Mesendoderm (in vitro differentiated cells): ENCODE measurements at places on chromosomes 12 and 14.

DNA sequence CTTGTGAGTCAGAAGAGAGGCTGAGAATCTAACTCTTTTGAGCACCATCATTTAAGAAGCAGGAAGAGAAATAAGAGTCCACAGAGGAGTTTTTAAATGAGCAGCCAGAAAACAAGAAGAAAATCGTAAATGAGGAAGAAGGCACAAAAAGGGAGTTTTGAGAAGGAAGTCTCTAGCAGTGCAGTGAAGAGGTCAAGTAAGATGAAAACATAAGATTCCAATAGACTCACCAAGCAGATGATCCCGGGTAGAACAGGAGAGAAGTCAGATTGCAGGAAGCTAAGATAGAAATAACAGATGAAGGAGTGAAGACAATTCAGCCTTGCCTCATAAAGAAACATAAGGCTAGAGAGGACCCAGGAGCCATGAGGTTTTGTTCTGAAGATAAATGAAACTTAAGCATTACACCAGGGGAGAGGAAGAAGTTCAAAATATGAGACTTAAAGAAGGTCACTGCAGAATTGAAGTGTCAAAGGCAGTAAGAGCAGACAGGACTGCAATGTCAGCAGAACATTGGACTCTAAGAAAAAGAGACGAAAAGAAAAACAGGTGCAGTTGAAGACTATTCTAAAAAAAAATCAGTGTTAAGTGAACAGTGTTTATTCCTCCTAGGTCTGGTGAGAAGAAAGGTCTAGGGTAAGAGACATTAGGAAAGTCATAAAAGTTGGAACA lies 229.0 kb downstream of the SEC23A start:
- no peak for DNase-seq

- peak; percentile 79 for DNase-seq
These were observed 265.6 kb downstream of the AACS start for GRCh38 chr12:125330645-125331341.

DNA sequence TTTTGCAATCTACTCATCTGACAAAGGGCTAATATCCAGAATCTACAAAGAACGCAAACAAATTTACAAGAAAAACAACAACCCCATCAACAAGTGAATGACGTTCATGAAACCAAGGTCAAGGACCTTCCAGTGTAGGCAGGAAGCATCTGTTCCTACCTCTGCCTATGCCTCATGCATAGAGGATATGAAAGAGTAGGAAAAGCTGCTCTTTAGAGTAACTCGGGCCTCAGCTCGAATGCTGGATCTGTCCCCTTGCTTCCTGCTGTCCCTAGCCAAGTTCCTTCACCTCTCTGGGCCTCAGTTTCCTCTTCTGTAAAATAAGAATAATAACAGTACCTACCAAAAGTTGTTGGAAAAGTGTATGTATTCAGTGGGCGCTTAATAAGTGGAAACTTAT lies 65.0 kb downstream of the FOXN4 start:
- no peak for DNase-seq

DNA sequence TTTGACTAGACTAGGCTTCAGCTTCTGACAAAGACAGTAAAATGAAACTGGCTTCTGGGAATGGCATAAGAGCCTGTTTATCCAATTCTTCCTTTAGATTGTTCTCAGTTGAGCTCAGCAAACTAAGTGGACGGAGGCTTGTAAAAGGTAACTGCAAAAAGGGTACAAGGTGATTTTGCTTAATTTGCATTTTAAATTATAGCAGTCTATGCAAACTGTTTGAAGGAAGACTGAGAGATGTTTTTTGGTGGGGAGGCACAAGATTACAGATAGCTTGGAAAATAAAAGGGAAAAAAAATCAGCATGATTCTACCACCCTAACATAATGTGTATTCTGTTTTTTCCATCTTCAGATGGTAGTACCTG lies 5.0 kb downstream of the SUSD6 start:
- DNase-seq, result no peak

- no peak for DNase-seq
These were observed 11.7 kb upstream of the RIPK3 start for GRCh38 chr14:24351517-24351916.

DNA sequence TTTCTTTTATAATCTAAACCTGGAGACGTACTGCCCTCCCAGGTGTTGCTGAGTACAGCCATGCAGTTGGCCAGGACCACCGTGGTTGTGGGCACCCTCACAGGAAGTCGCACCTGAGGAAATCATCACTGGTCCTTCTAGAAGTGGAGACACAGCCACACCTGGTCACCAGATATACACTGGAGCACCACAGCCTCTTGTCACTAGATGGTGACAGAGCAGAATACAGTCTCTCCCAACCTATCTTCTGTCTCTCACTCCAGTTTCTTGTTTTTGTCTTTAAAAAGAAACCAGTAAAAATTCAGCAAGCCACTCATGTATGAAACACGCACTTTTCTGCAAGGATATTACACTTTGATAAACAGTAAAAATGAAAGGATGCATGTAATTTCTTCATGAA lies 43.1 kb upstream of the GPHB5 start:
- DNase-seq, result peak; percentile 13

GRCh38 chr12:101697930-101698799 lies 725 bp downstream of the CHPT1 start:
- DNase-seq, result peak; percentile 32

DNA sequence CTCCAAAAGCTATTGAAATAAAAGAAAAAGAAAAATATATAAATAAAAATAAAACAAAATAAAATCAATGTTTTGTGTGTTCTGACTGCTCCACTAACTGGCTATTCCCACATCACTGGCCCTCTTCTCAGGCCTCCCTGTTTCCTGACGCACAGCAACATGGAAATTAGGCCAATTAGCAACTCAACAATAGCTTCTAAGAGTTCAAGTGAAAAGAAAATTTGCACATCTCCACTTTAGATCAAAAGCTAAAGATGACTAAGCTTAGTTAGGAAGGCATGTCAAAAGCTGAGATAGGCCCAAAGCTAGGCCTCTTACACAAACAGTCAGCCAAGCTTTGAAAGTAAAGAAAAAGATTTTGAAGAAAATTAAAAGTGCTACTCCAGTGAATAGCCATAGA lies 200.8 kb downstream of the DUSP6 start:
- peak; percentile 55 for DNase-seq

DNA sequence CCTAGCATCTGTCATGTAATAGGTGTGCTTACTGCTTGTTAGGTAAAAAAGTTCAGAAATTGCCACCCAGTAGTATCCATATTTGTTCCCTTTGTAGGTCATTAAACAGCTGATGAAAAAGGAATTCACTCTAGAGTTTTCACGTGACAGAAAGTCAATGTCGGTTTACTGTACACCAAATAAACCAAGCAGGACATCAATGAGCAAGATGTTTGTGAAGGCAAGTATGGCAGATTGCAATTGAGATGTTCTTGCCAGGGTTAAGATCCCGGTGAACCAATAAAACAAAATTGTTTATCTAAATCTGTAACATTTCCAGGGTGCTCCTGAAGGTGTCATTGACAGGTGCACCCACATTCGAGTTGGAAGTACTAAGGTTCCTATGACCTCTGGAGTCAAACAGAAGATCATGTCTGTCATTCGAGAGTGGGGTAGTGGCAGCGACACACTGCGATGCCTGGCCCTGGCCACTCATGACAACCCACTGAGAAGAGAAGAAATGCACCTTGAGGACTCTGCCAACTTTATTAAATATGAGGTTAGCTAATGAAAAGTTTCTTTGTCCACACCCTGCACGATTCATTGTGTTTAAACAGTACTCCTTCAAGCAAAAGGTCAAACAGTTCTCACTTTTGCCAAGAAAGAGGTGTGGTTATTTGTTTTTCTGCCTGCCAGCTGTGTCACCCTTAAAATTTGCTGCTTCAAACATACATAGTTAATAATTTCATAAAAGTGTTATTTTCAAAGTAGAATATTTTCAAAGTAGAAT lies 58.3 kb downstream of the ATP2A2 start:
- DNase-seq, result no peak

- no peak for DNase-seq
These were observed 79.2 kb upstream of the CLMN start for GRCh38 chr14:95398630-95399547.

- DNase-seq, result no peak
These were observed 837.6 kb downstream of the VRK1 start for GRCh38 chr14:97634751-97635150.

DNA sequence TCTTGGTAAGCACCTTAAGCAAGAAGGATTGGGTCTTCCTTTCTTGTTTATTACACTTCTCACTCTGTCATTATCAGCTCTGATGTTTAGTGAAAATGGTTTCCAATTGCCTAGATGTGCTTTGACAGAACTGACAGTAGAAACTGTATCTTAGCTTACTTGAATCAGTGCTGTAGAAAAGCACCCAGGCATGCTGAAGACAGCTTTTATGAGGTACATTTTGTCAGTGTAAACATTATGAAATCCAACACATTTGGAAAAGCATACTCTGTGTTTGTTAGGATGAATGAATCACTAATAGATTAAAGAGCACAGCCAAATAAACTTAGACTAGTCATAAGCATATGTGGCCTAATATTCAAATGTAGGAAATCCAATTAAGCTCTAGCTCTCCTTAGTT lies 290.2 kb upstream of the NPAS3 start:
- no peak for DNase-seq

DNA sequence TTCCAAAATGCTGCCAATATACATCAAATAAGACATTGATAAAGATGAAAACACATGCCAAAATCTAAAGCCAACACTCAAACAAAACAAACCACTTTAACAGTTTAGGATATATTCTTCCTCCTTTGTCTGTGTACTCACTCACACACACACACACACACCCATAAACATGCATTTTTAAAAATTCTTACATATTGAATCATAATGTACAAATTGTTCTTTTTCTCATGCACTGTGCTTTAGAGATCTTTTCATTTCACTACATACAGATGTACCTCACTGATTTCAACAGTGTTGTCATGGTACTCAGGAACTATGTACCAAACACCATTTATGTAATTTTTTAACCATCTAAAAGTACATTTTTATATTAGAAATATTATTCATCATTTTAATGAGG lies 9.5 kb upstream of the RERG start:
- no peak for DNase-seq

DNA sequence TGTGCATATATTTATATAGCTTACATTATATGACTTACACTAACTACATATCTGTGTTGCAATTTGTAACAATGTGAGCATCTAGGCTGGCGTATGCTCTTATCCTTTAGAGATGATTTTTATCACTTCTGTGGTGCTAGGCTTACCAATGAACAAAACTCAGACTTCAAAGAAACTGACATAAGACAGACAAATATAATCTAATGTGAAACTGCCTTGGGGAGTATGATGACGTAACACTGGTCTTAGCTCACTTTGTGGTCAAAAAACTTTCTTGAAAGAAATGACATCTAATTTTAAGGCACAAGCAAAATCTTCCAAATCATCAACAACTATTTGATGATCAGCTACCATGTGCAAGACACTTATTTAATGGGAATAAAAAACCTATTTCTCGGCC lies 50.0 kb downstream of the SOX5 start:
- DNase-seq, result no peak

GRCh38 chr14:34223373-34224148 lies 238.5 kb downstream of the SPTSSA start:
- peak; percentile 77 for DNase-seq

DNA sequence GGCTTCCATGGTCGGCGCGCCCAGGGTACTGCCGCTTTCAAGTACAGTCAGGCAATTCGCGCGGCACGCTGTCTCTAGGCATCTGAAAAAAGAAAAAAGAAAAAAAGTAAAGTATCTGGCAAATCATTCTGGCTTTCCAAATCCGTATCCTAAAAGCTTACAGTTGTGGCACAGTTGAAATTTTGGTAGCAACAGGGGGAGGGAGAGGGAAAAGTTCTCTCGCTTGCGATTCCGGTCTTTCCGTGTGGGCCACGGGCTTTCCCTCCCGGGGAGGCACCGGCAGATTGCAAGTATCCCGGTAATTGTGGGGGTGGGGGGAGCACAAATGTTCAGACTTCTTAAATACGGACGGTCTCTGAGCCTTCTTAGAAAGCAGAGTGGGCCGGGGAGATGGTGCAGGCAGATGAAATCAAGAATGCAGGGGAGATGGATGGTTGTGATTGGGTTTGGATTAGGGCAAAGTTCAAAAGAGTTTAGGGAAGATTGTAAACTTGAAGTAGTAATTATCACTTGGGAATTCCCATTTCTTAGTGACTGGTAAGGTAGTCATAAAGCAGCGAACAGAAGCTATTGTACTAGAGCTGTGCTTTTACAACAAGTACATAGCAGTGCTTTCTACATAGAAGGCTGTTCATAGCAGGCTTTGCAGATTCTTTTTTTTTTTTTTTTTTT lies 1.2 kb downstream of the SOCS2 start:
- DNase-seq, result peak; percentile 40

DNA sequence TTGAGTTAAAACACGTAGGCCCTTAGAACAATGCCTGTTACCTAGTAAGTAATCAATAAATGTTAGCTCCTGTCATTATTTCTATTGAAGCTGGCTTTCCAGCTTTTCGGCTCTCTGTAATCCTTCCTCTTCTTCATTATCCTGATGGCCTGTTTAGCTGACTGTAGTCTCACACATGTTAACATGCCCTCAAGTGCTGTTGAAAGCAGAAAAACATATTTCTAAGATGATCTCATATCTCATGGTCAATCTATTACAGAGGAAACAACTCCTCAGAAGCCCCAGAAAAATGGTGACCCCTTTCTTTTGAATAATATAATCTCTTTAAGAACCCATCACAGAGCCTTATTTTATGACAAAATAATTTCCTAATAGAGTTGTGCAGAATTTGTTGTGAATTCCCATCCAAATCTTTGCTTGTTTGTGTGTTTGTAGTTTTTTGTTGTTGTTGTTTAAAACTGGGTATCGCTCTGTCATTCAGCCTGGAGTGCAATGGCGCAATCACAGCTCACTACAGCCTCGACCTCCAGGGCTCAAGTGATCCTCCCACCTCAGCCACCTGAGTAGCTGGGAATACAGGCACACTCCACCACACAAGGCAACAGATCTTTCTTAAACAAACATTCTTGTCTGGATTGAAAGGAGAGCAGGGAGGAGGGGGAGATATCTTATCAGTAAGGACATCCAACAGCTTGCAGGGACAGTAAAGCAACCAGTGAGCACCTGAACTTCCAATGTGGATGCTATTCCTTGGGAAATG lies 242.5 kb upstream of the CAND1 start:
- peak; percentile 77 for DNase-seq

- peak; percentile 45 for DNase-seq
These were observed 1.3 kb upstream of the ARHGEF25 start for GRCh38 chr12:57609781-57610553.

DNA sequence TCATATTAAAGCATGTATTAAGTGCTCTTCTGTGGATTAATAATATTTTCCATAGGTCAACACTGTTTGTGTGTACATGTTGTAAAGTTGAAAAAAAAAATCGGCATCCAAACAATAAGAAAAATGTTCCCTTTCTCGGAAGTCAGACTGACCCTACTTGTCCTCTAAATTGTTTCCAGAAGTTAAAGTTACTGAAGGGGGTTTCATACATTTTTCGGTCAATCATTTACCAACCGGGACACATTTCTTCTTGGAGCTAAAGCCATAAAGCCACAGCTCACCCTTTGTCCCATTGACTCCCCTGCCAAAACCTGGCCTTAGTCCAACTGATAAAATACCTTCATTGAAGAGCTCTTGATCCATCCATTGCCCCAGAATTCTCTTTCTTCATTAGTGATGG lies 230.0 kb downstream of the ANO2 start:
- no peak for DNase-seq
